SIG-M5 (cell line): ENCODE measurements at places on chromosomes 5 and 9.

GRCh38 chr9:127808347-127809001, 5.8 kb downstream of the FPGS start:
- DNase-seq: no peak

DNA sequence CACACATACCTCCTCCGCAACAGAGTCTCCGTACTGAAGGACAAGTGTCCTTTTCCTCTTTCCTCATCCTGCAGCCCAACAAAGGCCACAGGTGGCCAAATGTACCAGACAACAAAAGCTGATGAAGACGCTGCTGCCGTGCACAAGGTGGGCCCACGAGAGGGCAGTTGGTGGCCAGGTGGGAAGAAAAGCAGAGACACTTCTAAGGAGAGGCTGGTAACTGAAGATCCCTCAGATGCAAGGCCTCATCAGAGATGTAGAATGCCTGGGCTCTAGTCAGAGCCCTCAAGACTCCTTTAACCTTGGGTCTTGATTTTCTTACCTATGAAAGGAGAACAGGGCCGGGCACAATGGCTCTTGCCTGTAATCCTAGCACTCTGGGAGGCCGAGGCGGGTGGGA, 75.7 kb downstream of the NRG2 start:
- DNase-seq: no peak

- DNase-seq: no peak
These were observed 10.7 kb upstream of the CREBRF start for GRCh38 chr5:173045474-173045873.

- DNase-seq: no peak
These were observed 30.5 kb upstream of the EEIG1 start for GRCh38 chr9:128011071-128011817.

- DNase-seq: no peak
These were observed 60.7 kb downstream of the SLC24A2 start for GRCh38 chr9:19728101-19728500.

DNA sequence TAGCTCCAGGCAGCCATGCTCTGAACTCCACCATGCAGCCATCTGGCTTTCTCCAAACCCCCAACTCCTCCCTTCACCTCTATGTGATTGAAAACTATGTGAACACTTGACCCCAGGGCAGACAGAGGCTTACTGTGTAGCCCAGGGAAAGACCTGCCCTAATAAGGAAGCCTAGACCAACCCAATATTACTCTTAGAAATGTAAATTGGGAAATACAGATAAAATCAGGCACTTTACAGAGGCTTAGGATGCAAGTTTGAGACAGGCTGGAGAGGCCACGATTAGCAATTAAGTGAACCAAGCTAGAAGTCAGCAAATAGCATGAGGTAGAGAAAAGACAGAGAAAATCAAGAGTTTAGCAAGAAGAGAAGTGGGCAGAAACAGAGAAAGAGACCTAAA, 141.7 kb upstream of the ABCA1 start:
- no peak for DNase-seq

DNA sequence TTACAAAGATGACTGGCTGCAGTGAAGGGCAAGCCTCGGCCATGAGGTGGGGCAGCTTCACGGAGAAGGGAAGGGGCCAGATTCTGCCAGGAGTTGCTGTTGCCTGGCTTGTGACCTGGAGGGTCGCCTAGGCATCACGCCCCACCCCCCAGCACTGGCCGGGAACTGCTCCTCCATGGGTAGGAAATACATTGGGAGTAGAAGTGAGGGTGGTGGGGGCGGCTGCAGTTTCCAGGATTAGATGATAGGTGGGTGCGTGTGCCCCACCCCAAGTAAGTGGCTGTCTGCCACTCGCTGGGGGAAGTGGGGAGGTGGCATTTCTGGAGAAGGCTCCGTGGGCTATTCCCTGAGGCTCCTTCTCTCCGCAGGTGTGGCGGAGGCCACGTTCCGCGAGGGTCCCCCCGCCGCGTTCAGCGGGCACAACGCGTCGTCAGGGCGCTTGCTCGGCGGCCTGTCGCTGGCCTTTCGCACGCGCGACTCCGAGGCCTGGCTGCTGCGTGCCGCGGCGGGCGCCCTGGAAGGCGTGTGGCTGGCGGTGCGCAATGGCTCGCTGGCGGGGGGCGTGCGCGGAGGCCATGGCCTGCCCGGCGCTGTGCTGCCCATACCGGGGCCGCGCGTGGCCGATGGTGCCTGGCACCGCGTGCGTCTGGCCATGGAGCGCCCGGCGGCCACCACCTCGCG, 16.9 kb downstream of the CRB2 start:
- DNase-seq: no peak

DNA sequence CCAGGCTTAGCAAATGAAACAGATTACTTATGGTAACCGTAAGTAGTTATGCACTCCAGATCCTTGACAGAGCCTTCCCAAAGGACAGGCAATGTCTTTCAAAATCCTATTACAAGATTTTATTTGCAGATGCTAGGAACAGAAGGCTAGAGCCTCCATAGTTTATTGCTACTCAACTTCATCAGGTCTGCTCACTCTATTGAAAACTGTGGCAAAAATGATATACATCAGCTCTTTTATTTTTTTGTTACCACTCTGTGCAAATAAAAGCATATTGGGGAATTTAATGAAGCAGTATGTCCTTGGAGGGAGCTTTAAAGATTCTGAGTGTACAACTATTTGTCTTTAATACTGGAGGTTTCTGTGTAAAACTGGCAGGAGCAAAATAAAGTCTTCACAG, 46.5 kb downstream of the SLC44A1 start:
- DNase-seq: no peak

GRCh38 chr9:113564498-113565237, 101.1 kb downstream of the RGS3 start:
- no peak for DNase-seq

- no peak for DNase-seq
These were observed 110.4 kb downstream of the STARD4 start for GRCh38 chr5:111401906-111402305.

GRCh38 chr5:16886366-16886736, 49.7 kb downstream of the MYO10 start:
- DNase-seq: no peak

DNA sequence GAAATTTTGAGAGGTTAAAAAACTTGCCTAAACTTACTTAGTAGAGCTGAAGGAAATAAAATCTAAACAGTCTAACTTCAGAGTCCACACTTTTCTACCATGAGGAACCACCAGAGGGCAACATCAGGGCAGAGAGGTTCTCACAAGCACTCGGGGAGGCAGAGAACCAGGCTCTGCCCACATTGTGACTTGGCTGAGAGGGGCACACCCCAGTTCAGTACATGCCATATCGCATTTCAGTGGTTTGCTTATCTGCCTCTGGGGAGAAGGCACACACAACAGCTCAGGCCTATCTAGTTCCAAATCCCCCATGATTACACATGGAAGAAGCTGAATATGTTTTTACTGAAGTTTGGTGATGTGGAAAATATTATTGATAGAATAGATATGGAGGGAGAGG, 49.2 kb downstream of the EQTN start:
- DNase-seq: no peak

GRCh38 chr9:91844190-91844589, 105.8 kb downstream of the ROR2 start:
- no peak for DNase-seq

DNA sequence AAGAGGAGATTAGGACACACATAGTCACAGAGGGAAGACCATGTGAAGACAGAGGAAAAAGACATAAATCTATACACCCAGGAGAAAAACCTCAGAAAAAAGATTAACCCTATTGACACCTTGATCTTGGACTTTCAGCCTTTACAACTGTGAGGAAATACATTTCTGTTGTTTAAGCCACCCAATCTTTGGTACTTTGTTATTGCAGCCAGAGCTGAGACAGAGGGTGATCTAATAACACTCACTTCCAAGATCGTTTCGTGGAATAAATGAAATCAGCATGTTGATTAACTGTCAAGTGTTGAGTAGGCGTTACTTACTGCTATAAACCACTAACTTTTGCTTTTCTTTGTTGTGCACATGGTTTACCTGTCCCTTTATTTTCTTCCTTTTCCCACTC, 361.2 kb upstream of the RIOK2 start:
- no peak for DNase-seq

- no peak for DNase-seq
These were observed 361.0 kb downstream of the NFIB start for GRCh38 chr9:13952906-13953305.

- no peak for DNase-seq
These were observed 15.0 kb downstream of the CYFIP2 start for GRCh38 chr5:157280927-157281326.

GRCh38 chr9:79346350-79347020, 225.3 kb upstream of the TLE4 start:
- no peak for DNase-seq

DNA sequence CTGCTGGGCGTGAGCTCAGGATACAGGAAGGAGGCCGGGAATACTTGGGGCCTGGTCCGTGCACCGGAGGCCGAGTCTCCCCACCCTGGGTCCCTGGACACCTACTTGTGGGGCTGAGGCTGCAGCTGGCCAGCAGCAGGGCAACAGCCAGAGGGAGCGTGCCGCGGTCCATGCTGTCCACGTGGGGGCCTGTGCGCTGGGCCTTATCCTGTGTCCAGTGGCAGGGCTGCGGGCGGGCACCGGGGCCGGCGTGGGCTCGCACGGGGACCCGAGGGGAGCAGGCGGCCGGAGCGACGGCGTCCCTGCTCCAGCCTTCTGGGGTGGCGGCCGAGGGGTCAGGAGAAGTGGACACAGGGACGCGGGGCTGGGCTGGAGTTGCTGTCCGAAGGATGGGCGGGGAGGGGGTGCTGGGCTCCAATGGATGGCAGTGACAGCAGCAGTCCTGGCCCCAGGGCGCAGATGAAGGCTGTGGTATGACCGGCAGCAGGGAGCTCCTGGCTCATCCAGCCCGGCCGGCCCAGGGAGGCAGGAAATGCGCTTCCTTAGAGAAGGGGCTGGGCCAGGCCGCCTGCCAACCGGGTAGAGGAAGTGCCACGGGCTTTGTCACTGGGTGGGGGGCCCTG, at the start of gene ENG:
ENG (minus strand) TSS at position 475 of the 623 bp plus-strand sequence; CDS start at position 172, 303 bp downstream.
- no peak for DNase-seq

- DNase-seq: no peak
These were observed 166.9 kb upstream of the CCNH start for GRCh38 chr5:87579678-87580077.

DNA sequence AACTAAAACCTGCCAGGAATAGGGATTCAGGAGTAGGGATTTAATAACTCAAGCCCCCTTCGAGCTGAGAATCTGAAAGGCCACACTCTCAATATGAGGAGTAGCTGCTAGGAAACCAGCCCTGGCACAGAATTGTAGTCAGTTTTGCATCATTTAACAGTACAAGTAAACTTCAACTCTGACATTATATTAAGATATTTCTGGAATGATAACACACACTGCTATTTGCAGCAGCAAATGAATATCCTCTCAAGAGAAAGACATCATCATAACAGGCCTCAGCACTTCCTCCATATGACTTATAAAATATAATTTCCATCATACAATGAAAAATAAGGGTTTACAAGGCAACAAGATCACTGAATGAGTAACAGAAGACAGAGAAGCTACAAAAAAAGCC, 138.2 kb upstream of the RFX3 start:
- DNase-seq: no peak

DNA sequence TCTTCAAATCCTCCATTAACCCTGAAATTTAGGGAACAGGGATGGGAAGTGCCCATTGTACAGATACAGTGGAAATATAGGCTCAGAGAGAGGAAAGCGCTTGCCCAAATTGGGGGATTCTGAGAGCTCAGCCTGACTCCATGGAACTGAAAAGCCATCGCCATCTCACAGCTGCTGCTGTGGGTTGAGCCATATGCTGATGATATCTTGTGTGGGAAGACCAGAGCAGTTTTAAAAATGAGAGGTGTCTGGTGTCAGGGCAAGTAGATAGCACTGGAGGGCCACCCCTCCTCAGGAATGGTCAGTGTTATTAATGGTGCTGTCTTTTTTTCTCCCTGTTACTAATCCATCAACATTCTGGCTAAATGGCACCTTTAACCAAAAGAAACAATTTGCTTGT, 50.9 kb upstream of the C5orf58 start:
- DNase-seq: no peak

- DNase-seq: no peak
These were observed 25.1 kb upstream of the TRIM14 start for GRCh38 chr9:98144076-98144475.

- DNase-seq: no peak
These were observed 200.3 kb downstream of the TLE1 start for GRCh38 chr9:81489046-81489445.

DNA sequence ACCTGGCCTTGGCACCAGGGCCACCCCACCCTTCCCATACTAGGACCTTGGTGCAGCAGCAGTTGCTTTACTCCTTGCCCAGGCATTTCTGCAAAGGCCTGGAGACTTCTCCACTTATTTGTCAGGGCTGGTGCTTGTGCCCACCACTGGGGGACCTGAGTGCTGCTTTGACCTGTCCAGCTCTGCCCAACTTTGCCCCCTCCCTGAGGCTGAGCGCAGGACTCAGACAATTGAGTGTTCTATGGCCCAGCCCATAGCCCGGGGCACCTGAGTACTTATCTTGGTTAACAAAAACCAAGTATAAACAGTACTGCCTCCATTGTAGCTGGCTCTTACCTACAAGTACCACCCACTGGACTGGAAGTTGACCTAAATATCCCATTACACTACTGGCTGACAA, 406.1 kb upstream of the CHD1 start:
- DNase-seq: no peak

- no peak for DNase-seq
These were observed 227.4 kb downstream of the NR3C1 start for GRCh38 chr5:143176048-143176447.

GRCh38 chr5:10622810-10623209, 58.9 kb downstream of the ANKRD33B start:
- DNase-seq: no peak
